ENCODE measurements at places on chromosomes 6 and 20. TPM values are rescaled to one million over a fixed set of nuclear protein-coding genes. Genes with fewer than 3 reads are reported as not detected.

Gene FABP7
- total RNA-seq, result 1.1 TPM

Gene ANGPT4
- 0.12 TPM for total RNA-seq

Gene CEP85L
- 16.3 TPM for total RNA-seq

Gene RSPH9
- 0.55 TPM for total RNA-seq

Gene MAP3K5
- total RNA-seq, result 1.7 TPM

Gene METTL24
- total RNA-seq, result 0.36 TPM

Gene TNFAIP3
- total RNA-seq, result 16.8 TPM

Gene MYBL2
- total RNA-seq, result 6.2 TPM

Gene RAET1L
- not detected for total RNA-seq

Gene TNXB
- total RNA-seq, result 1.8 TPM

Gene GPX6
- not detected for total RNA-seq

Gene ADAM33
- 3.0 TPM for total RNA-seq

Gene FRMD1
- total RNA-seq, result not detected

Gene SLC22A23
- total RNA-seq, result 5.7 TPM

Gene PLAGL2
- 14.7 TPM for total RNA-seq

Gene CD164
- 359 TPM for total RNA-seq

Gene BPIFB2
- not detected for total RNA-seq

Gene HTR1E
- not detected for total RNA-seq

Gene COX4I2
- not detected for total RNA-seq

Gene FERMT1
- 10.9 TPM for total RNA-seq

Measured in astrocyte (in vitro differentiated cells and primary cell).